ENCODE measurements at places on chromosomes 1 and 21. TPM values are rescaled to one million over a fixed set of nuclear protein-coding genes. Genes with fewer than 3 reads are reported as not detected.

Gene ADORA1
- total RNA-seq = 0.26 TPM

Gene AKR7A3
- total RNA-seq = 0.40 TPM

Gene SPOCD1
- 0.47 TPM for total RNA-seq

Gene CELA3B
- total RNA-seq = not detected

Gene TMCO2
- not detected for total RNA-seq

Gene LEPR
- 12.2 TPM for total RNA-seq

Gene RUSC1
- 18.6 TPM for total RNA-seq

Gene TNFSF4
- 0.23 TPM for total RNA-seq

Gene ICOSLG
- 1.5 TPM for total RNA-seq

Gene NR1I3
- not detected for total RNA-seq

Gene KANK4
- 0.20 TPM for total RNA-seq

Gene CTTNBP2NL
- total RNA-seq = 41.3 TPM

Gene ASPM
- total RNA-seq = 32.8 TPM

Gene SLAMF9
- not detected for total RNA-seq

Gene CD2
- not detected for total RNA-seq

Gene HPCAL4
- total RNA-seq = not detected

Gene FAM151A
- not detected for total RNA-seq

Gene AZIN2
- total RNA-seq = 4.3 TPM

Gene KCNC4
- total RNA-seq = 1.1 TPM

Gene HAO2
- not detected for total RNA-seq

Gene DMRTA2
- not detected for total RNA-seq

Gene RHBG
- total RNA-seq = not detected

Gene STUM
- total RNA-seq = 0.56 TPM

Gene ANGPTL1
- not detected for total RNA-seq

Gene SAMD13
- total RNA-seq = 1.2 TPM

Gene HSD3B2
- total RNA-seq = not detected

Gene KCTD3
- 90.3 TPM for total RNA-seq

Gene TNFRSF8
- total RNA-seq = not detected
